NCI-H748 treated with DMSO at 0.1 percent for 48 hours (cell line): ENCODE measurements at places on chromosomes 4 and X.

GRCh38 chr4:95248720-95249425 is 299.9 kb downstream of the UNC5C start:
- DNase-seq, result no peak

DNA sequence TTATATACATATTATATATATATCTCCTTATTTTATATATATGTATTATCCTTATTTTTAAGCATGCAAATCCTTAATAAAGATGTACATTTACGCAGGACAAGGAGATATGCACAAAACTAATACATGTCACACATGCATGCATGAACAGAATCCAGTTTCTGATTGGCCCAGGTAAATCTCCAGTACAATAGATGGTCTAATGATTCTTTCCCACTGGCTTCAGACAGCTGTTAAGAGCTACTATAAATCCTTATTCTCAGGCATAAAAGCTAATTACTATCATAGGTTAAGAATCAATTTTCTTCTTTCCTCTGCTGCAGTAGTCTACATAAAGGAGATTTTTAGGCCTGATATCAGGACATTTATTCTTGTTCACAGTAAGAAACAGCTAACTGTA is 689.8 kb downstream of the KCTD8 start:
- no peak for DNase-seq

DNA sequence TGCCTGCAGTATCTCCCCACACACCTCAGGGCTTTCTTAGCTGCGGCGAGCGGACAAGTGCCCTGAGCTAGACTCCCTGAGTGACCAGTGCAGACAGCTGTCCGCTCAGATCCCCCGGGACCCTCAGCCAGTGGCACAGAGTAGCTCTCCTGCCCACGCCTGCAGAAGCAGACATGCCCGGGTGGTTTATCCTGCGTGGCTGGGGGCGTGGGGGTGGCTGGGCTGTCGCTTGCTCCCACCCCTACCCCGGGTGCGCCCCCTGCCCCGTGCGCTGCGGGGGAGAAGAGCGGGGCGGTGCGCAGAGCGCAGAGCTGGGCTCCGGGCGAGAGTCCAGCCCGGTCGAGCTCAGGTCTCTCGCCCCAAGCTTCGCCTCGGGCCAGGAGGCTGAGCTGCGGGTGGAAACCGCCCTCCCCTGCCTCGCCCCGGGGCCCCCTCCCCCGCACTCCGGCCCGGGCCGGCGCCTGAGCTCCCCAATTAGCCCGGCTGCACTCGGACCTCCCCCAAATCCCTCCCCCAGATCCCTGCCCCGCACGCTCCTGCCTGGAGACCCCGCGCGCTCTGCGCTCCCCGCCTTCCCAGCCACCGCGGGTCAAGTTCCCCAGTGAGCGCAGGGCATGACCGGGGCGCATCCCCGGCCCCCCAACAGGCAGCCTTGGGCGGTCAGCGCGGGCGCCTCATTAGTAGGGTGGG is 11.7 kb upstream of the SHOX start:
- DNase-seq, result no peak

DNA sequence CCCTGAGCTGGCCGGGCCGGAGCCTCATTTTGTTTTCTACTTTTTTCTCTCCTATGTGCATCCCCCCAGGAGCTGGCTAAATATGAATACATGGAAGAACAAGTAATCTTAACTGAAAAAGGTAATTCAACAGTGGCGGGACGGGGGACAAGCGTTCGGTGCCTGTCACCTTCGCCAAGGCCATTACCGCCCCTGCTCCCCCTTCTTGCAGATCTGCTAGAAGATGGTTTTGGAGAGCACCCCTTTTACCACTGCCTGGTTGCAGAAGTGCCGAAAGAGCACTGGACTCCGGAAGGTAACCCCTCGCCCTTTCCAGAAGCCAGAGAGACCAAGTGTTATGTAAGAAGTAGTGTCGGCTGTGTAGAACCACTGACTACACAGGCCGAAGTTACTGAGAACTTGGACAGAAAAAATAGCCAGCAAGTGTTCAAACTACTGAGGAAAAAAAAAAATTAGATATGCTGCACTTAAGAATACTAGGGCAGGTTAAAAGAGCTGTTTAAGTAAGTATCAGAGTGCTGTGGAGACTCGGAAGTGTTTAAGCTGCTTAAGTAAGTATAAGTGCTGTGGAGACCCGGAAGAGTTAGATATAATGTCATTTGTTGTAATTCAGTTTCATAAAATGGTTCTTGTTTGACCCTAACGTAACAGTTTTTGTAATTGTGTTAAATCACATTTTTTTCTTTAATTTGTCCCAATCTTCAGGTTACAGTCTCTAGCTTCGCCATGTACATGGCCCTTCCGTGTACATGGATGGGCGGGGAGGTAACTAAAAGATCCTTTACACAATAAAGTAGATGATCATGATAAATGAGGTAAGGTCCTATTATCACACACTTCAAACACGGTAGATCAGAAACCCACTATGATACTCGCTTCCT is 856 bp downstream of the SAT1 start:
- DNase-seq, result no peak

DNA sequence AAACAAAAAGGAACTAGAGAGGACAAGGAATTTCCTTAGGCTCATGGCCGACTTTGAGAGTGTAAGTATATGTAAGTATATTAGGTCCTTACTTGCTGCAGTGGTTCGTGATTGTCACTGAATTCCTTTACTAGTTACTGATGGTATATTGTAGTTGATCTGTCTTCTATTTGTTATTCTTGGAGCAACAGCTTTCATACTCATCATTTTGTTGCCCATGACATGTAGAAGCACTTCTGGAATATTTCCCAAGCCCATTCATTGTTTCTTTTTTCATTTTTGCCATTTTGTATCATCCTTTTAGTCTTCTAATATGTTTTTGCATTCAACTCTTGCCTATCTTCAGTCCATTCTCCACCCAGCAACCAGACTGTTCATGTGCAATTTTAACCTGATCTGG is 170.0 kb downstream of the ARHGAP10 start:
- DNase-seq, result no peak

- no peak for DNase-seq
Measured at GRCh38 chr4:158710814-158711213, 12.4 kb downstream of the PPID start.

DNA sequence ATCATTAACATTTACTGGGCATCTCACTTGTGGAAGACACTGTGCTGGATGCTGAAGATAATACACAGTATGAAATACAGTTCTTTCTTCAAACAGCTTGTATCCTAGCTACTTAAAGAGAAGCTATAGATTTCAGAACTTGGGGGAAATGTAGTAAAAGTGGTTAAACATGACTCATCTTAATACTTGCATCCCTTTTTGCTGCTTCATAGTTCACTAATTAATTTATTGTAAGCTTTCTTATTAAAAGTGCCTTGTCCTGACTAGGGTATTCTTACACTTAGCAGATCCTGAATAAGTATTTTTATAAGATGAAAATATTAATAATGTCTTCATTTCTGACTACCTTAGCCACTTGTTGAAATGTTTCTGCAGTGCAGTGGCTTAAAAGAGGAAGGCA is 132.8 kb upstream of the STIM2 start:
- no peak for DNase-seq

DNA sequence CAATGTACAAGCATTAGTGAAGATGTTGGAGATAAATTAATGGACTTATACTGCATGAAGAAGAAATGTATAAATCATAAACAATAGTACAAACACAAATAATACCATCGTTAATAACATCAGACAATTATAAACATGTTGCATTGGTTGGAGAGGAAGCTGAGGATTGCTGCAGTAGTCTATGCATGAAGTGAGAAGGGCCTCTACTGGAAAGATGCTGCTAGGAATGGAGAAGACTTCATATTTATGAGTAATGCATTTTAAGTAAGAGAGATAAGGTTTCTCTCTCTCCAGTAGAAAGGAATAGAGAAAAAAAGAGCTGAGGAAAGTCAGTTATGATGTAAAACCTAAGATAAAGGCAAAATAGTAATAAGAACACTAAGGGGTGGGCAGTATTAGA is 247.8 kb downstream of the GRID2 start:
- DNase-seq, result no peak

GRCh38 chrX:107601326-107601725 is 27.0 kb upstream of the PRPS1 start:
- DNase-seq, result no peak

DNA sequence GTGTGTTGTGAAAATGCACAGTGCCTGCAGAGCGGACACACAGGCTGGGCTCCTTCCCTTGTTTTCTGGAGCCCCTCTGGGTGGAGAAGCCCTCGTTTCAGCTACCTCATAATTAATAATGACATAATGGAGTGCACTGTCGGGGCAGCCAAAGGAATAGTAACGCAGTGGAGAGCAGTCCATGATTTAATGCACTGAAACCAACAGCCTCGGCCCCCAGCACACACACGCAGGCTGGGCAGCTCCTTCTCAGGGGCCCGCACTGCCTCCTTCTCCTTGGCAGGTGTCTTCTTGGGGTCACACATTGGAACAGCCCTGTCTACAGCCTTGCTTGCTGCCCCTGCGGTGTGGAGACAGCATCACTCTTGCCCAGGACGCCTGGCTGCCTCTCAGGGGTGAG is 89.2 kb downstream of the DCTD start:
- DNase-seq, result no peak

DNA sequence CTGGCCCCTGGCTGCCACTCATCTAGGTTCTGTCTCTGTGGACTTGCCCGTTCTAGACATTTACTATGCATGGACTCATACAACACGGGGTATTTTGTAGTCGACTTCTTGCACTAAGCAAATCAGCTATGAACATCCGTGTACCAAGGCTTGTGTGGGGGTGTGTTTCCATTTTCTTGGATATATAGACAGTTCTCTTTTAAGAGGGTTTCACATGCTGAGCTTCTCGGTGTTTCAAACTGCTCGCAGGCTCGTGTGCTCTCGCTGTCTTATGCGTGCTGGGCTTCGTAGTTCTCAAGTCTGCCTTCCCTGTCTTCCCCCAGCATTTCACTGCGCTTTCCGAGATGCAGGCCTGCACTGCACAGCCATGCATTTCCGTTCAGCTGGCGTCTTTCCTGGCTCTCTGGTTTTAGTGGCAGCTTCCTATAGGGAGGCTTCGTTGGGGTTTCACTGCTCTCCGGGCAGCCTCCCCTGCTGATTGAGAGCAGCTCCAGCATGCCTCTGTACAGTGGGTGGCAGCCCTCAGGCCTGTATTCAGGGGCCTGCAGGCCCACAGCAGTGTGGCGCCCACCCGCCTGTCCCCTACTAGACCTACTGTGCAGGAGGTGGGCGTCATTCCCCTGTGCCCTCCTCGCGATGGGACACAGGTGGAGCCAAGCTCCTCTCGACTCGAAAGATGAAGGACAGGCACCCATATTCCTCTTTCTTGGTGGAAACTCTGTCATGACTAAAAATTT is 27.6 kb downstream of the ZBTB49 start:
- DNase-seq, result no peak
